ENCODE measurements at places on chromosomes 11 and 22. TPM values are rescaled to one million over a fixed set of nuclear protein-coding genes. Genes with fewer than 3 reads are reported as not detected.
A peak's percentile ranks its signal among the peaks of the same experiment; 100 is the strongest.

- DNase-seq: no peak
These were observed 7.3 kb downstream of the IGHMBP2 start for GRCh38 chr11:68910965-68911364.

DNA sequence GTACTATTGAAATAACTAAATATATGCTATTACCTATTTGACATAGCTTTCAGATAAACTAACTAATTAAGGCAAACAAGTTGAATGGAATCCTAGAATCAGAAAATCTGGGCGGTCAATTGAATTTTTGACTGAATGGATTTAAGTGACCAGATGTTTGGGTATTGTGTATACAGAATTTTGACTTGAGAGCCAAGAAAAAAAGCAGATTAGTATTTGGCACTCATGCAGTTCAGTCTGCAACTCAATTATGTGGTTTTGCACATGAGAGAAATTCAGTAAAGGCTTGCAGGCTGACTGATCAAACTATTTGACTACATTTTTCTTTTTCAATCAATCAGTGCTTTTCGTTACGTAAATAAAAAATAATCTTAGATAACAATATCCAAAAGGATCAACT lies 254.8 kb downstream of the GUCY1A2 start:
- no peak for DNase-seq

DNA sequence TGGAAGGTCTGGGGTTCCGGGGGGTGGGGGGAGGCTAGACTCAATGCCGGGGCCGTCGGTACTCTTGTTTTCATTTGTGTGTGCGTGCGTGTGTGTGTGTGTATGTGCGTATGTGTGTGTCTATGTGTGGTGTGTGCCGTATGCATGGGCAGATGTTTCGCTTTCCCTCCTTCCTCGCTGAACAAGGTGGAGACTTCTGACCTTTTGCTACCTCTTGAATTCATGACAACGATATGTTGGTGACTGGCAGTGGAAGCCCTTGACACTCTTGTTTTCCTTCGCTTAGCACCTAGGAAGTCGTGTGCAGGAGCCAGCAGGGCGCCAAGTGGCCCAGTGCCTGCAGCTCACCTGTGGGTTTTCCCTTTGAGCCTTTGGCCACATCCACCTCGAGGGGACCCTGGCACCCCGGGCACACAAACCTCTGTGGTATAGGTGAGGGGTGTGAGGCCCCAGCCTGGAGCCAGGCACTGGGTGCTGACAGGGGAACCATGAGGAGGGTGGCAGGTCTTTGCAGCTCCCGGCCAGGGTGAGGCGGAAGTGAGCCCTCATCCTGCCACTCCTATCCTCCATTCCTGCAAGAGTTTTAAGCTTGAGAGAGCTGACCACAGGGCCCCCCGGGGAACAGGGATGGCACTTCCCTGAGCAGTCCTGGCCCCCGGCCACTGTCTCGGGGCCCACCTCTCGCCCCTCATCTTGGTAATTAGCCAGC lies 19.3 kb upstream of the TMEM191C start:
- no peak for DNase-seq

GRCh38 chr11:37502202-37502601 lies 904.2 kb upstream of the RAG2 start:
- peak; percentile 15 for DNase-seq

DNA sequence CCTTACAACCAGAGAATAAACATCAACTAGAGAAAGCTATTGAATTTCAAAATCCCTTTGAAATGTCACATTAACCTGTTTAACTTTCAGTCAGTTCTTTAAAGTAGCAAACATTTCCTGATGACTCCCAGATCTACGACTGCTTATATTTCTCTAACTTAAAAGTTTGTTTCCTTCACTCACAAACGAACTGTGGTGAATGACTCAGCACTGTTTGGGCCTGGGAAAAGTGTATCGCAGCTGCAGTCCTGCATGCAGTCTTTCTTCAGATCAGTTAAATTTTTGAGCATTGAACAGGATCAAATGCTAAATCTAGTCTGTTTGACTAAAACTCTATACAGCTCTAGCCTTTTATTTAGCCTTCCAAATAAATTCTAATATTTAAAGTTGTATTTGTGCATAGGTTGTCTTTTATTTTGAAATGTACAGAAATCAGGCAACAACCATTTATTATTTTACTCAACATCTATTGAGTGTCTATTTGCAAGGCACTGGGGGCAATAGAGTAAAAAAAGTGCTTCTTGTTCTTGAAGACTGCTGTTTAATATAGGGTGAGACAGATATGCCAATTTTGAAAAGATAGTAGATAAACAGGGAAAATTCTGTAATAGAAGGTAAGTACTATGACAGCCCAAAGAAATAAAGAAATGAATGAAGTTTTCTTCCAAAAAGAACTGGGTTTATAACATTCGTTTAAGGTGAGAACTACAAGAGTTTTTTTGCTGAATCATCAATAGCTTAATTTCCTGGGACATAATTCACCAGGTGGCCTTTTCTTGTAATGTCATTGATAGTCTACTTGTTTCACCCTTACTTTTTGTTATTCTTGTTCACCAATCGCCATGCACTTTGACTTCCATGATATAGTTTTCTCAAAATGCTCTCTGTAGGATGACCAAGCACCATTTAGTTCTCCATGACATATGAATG lies 235.4 kb downstream of the METTL15 start:
- no peak for DNase-seq

GRCh38 chr11:31913985-31914384 lies 102.9 kb upstream of the PAX6 start:
- no peak for DNase-seq

- no peak for DNase-seq
These were observed 10.7 kb downstream of the TMEM138 start for GRCh38 chr11:61372659-61373420.

DNA sequence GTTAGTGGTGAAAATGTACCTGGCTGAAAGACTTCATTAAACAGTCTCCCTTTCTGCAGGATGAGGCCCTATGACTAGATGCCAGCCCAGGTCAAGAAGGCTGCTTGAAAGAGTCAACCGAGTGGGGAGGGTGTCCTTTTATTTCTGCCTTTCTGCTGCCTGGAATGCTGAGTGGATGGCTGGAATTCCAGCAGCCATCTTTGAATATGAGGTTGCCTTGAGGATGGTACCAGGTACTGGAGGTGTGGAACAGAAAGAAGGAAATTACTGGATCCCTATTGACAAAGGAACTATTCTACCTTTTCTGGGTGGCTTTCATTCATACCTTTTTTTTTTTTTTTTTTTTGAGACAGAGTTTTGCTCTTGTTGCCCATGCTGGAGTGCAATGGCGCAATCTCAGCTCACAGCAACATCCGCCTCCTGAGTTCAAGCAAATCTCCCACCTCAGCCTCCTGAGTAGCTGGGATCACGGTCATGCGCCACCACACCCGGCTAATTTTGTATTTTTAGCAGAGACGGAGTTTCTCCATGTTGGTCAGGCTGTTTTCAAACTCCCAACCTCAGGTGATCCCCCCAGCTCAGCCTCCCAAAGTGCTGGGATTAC lies 107.3 kb downstream of the RPS6KA4 start:
- DNase-seq: no peak

- no peak for DNase-seq
These were observed 549.2 kb downstream of the MIAT start for GRCh38 chr22:27206374-27207133.

DNA sequence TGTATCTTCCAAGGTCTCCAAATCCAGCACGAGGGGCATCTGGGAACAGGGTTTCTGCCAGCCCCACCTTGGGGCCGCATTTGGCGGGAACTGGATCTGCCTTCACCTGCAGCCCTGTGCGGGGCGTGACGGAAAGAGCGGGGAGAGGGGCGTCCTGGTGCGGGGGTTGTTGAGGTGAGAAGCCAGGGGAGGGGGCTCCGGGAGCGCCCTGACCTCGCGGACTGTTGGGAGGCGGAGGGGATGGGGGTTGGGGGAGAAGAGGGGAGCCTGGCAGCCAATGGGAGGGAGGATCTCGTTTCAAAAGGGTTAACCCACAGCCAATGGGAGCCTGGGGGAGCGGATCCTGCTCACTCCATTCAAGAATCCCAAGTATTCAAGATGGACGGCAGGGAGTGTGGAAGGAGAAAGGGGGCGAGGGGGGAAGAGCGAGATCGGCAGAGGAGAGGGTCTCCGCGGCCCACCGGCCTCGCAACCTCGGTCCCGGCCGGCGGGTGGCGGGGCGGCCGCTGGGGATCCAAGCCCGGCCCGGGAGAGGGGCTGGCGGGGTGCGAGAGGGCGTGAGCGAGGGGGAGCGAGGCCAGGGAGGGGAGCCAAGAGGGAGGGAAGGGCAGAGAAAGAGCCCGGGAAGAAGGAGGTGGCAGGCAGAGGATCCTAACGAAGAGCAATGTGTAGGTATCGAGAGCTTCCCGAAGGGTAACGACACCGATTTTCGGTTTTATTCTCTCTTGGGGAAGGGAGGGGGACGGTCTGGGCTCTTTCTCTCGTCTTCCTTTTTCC lies 11.5 kb downstream of the YPEL4 start:
- DNase-seq: no peak

- no peak for DNase-seq
These were observed 86.7 kb downstream of the TBC1D22A start for GRCh38 chr22:46849101-46849500.

- DNase-seq: no peak
These were observed 25.5 kb upstream of the MALAT1 start for GRCh38 chr11:65473278-65473860.

- DNase-seq: no peak
These were observed 12.6 kb downstream of the IL2RB start for GRCh38 chr22:37137131-37137530.

DNA sequence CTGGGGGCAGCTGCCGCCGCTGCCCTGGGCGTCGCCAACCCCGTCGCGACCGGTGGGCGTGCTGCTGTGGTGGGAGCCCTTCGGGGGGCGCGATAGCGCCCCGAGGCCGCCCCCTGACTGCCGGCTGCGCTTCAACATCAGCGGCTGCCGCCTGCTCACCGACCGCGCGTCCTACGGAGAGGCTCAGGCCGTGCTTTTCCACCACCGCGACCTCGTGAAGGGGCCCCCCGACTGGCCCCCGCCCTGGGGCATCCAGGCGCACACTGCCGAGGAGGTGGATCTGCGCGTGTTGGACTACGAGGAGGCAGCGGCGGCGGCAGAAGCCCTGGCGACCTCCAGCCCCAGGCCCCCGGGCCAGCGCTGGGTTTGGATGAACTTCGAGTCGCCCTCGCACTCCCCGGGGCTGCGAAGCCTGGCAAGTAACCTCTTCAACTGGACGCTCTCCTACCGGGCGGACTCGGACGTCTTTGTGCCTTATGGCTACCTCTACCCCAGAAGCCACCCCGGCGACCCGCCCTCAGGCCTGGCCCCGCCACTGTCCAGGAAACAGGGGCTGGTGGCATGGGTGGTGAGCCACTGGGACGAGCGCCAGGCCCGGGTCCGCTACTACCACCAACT lies 1.0 kb downstream of the FUT4 start:
- no peak for DNase-seq

- no peak for DNase-seq
These were observed 1.8 kb downstream of the TPST2 start for GRCh38 chr22:26587991-26588613.

GRCh38 chr22:33018232-33018864 lies 39.8 kb downstream of the SYN3 start:
- DNase-seq: no peak

- DNase-seq: no peak
These were observed 23.9 kb downstream of the CACNA1I start for GRCh38 chr22:39594411-39594810.

DNA sequence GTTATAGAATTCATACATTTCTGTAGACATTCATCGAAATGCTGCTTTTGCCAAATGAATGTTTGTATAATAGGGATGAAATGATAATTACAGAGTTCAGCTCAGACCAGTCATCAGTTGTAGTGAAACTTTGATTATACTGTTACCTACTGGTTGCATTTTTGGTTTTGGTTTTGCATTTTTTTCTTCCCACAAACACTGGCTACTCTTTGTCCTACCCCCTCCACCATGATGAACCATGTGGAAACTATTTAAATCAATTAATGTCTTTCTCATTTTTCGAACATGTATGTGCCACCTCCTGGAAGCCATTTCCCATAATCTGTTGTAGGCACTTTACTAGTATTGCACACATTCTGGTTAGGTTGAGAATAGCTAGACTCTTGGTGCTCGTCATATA lies 75.3 kb upstream of the MTNR1B start:
- no peak for DNase-seq

- no peak for DNase-seq
These were observed 25.8 kb downstream of the KCNQ1OT1 start for GRCh38 chr11:2673871-2674471.

DNA sequence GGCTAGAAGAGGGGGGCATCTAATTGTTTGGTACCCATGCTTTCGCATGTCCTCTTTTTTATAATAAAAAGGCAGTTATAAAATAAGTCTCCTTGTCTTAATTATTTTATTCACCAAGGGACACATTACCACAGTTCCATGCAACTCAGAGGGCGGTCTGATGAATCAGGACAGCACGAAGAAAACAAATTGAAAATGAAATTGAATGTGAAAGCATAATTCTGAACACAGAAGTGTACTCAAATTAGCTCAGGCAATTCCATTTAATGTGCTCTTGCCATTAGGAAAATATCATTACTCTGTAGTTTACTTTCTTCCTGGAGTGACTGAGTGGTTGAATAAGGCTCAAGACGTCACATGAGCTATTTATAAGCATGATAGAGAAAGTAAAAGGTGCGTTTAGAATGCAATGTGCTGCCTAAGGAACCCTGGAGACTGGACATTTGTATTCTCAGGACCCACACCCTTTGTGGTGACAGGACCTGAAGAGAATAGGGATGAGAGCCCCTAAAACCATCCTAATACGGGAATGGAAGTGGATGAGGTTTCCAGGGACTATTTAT lies 59.6 kb downstream of the MTNR1B start:
- DNase-seq: no peak

GRCh38 chr11:57776031-57776521 lies 14.5 kb downstream of the CTNND1 start:
- no peak for DNase-seq

DNA sequence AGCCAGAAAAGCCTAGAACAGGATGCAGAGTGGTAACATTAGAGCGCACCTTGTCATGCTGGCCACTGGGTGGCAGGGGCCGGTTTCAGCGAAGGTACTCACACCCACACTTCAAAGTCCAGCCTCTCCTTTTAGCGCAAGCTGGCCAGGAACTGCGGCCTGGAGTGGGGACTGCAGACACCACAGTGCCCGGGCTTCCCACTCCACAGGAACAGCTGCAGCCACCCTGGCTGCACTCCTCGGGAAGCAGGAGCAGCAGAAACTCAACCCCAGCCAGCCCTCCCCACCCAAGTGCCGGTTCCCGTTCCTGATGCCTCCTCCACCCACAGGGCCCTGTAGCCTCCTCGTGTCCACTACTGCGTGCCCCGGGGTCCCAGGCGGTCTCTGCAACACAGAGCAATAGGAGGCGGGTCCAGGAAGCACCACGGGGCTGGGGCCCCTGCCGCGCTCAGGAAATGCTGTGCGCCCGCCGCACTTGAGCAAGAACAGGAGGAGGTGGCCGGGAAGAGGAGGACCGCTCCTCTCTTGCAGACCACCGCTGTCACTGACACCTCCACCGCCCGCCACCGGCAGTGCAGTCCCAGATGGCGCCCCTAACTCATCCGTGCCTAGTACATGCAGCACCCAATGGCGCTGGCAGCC lies 2.2 kb downstream of the RFPL2 start:
- no peak for DNase-seq

The CRYAB gene
- polyA plus RNA-seq: not detected

The BCL2L13 gene
- 38.8 TPM for polyA plus RNA-seq

The LIPT2 gene
- 6.4 TPM for polyA plus RNA-seq

The TMPRSS4 gene
- polyA plus RNA-seq: not detected

The OR52E8 gene
- polyA plus RNA-seq: not detected

The GTSE1 gene
- polyA plus RNA-seq: not detected

The PAX6 gene
- polyA plus RNA-seq: not detected

The CREBZF gene
- 22.5 TPM for polyA plus RNA-seq

The TMEM121B gene
- polyA plus RNA-seq: not detected
